ENCODE measurements at places on chromosomes 12 and 14.

DNA sequence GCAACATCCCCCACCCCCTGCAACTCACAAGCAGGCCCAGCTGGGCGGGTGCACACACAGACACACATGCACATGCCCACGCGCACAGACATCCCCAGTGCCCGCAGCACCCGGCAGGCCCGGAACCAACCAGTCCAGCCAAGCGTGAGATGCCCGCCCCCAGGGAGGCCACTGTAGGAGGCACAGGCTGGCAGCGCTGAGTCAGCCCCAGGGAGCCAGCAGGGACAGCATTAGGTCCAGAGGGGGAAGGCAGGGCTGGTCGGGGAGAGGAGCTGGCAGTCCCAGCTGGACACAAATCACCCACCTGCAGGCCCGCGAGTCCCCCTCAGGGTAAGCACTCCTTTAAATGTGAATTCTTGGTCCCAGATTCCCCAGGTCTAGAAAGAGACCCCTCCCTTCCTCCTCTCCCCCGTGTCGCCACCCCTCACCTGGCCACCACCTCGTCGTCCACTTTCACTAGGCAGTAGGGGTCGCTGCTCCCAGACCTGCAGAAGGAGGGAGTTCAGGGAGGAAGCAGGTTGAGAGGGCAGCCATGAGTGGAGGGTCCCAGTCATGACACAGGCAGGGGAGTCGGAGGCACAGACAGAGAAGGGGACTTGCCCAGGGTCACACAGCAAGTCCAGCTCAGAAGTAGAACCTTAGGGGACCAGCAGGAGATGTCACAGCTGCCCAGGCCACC, 5.0 kb downstream of the RASAL1 start:
- DNase-seq: peak; percentile 23

GRCh38 chr12:86134561-86134960, 121.6 kb downstream of the MGAT4C start:
- DNase-seq: peak; percentile 28

DNA sequence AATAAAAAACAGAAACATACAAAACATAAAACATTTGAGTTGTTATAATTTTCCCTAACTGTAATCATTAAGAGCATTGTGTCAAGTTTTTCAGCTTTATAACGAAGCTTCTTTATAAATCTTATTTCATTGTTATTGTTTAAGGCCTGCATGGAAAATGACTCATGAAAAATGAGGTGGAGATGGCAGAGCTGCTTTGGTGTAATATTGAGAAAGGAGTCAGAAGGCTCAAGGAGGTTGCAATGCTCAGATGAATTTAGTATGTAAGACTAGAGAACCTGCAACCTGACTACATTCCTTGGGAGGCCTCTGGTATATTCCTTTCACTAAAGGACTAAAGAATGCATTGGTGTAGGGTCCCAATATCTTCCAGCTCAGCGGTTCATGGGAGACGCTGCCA, 61.5 kb downstream of the TMEM30B start:
- no peak for DNase-seq

GRCh38 chr12:129788506-129789084, 115.2 kb downstream of the TMEM132D start:
- DNase-seq: peak; percentile 41

GRCh38 chr14:65103150-65103760, 938 bp upstream of the MAX start:
- peak; percentile 35 for DNase-seq

DNA sequence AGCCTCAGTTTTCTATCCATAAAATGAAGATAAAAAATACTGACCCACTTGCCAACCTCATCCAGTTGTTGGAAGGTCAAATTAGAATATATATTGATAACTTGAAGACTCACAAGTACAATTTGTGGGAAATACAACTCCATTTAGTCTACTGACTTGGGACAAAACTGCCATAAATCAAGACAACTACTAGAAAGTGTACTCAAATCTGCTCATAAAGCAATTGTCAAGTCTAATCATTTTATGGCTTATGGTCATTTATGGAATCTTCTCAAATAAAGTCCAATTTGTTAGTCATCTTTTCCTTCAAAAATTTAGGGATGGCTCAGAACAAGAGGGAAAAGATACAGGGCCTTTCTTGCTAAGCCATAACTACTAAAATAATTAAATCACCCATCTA, 7.0 kb downstream of the BTG1 start:
- no peak for DNase-seq

- no peak for DNase-seq
Observed at GRCh38 chr12:1351926-1352325, 242.5 kb downstream of the FBXL14 start.

GRCh38 chr12:12266389-12266872, 413 bp downstream of the LRP6 start:
- DNase-seq: peak; percentile 38

DNA sequence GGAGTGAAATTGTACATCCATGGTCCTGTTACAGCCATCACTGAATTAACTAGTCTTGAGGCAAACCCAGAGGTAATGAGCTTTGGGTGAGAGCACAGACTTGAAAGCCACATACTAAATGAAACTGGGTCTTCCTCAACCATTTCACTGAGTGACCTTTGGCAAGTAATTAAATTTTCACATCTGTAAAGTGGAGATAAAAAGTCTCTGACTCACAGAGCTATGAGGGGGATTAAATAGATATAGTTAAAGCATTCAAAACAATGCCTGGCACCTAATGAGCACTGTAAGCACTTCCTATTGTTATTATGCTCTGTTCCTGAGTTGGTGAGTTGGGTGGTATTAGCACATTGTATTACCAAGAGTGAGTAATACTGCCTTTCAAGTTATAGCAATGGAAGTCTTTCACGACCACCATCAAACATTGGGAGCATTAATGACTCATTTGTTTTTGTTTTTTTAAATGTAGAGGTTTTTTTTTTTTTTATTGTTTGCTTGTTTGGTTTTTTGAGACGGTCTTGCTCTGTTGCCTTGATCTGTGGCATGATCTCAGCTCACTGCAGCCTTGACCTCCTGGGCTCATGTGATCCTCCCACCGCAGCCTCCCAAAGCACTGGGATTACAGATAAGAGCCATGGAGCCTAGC, 12.5 kb upstream of the STRN3 start:
- DNase-seq: no peak

DNA sequence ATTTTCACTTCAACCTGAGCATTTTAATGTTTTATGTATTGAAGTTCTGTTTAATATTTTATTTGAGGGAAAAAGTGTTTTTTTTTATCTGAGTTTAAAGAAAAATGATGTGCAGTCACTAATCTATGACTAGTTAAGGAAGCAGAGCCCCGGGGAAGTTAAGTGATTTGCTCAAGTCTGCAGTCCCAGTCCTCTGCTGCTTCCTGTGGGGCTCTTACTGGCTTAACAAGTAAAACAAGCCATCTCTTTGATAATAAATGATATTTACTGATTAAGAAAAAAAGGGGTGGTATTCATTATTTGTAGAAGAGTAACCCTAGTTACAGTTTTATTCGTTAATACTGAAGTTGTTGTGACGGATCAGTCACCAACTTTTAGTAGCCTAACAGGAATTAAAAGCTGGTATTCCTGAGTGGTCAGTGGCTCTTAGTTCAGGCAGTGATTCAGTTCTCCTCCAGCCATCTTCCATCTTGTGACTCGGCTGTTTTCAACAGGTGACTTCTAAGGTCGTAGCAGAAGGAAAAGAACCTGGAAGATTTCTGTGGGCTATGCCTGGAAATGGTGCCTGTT, 21.7 kb downstream of the BICDL1 start:
- DNase-seq: no peak

DNA sequence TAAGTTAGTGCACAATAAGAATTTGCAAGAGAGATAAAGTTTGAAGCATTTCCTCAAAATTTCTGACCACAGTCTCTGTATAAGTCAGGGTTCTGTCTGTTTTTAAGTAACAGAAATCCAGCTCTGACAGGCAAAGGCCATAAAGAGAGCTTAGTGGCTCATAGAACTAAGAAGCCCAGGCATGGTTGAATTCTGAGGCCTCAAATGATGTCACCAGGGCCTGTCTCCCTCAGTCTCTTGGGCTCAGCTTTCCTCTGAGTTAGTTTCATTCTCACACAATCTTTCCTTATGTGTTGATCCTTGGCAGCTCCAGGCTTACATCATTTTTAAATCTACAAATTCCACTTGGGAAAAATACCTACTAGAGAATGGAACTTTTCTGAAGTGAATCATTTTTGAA, 173.4 kb upstream of the ATP2B1 start:
- no peak for DNase-seq

DNA sequence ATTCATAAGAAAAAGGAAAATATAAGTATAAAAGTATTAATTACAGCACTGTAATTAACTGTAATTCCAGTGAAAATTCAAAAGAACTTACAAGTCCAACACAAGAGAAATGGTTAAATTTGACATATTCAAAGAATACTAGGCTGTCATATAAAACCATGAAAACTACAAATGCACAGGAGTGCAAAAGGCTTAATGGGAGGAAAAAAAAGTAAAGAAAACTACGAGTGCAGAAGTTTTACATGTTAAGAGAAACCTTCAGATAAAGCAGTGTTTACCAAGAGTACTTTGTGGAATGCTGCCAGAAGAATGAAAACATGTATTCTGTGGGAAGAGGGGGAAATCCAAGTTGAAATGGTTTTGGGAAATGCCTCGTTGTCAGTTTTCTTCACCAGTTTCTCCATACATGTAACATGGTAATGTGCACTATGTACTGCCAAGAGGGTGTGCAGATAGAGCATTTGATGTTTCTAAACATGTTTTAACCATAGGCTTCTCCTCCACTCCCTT, 9.1 kb downstream of the HEATR5A start:
- no peak for DNase-seq

DNA sequence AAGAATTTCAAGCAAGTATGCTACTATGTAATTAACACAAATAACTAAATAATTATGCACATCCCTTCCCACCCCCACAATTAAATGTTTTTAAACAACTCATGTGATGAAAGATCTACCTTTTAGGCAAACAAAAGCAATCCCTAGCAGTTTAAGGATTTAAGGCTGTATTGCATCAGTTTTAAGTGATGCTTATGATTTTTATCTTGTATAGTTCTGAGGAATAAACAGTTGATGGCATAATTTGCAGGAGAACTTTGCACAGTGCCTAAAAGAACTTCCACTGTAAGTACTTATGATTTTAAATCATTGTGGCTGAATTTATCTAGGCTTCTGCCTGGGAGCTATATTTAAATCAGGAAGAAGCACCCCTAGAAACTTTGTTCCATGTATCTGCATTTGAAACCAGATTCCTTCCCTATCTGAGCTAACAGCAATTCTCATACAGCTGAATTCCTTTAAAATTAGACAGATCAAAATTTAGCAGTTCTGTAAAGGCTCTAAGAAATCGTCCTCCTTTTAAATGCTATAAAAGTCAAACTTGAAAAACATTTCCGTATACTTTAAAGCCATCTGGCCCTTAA, 388.6 kb downstream of the BCAT1 start:
- no peak for DNase-seq

DNA sequence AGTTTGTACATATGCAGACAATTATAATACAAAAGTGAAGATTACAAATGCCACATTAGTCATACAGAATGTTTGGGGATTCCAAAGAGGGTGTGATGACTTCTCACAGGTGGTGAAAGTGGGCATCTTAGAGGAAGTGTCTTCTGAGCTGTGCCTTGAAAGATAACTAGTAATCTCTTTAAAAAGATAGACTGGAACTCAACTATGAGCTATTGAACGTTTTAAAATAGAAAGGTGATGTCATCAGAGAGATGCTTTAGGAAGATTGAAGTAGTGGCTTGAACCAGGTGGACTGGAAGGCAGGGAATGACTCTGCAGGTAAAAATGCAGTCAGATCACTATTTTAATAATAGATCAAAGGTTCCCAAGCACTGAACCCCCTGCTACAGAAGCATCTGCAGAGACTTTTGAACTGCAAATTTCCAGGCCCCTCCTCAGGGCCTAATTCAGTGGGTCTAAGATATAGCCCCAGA, 50.3 kb downstream of the SYT1 start:
- DNase-seq: no peak

- peak; percentile 78 for DNase-seq
Observed at GRCh38 chr14:64704143-64704742, at the start of gene PLEKHG3. TSS of gene PLEKHG3 (plus strand) at chr14:64704424. CDS start at chr14:64727632, 23,208 bp downstream.

DNA sequence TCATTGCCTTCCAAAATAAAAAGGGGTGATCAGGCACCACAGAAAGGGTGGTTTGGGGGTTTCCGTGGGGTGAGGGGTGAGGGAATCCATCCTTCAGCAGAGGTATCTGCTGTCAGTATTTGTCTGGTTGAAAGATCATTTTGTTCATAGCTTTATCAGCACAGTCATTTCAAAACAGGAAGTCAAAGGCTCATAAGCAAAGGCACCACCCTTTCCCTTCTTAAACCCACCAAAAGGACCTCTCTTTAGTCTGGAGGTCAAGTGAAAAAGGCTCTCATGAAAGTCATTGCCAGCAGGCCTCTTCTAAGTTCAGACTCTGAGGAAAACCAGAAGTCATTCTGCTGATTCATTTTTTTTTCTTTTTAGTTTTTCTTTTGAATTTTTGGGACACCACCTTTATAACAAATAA, 6.2 kb downstream of the CHST11 start:
- no peak for DNase-seq

DNA sequence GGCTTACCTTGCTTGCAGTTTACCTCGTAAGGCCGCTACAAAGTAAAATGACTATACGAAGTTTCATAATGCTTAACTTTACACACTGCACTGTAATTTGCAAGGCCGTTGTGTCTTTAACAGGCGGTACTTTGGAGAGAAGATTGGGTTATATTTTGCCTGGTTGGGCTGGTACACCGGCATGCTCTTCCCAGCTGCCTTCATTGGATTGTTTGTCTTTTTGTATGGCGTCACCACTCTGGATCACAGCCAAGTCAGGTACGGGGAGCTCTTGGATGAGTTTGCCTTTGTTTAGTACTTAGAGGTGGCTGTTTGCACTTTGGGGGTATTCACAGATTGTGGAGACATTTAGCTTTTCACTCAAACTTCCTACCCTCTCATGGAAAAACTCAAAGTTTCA, 167.8 kb downstream of the SLC5A8 start:
- no peak for DNase-seq

- no peak for DNase-seq
Observed at GRCh38 chr12:3326850-3327780, 163.9 kb upstream of the PRMT8 start.

- no peak for DNase-seq
Observed at GRCh38 chr14:105490267-105490571, 827 bp upstream of the TEDC1 start.

GRCh38 chr14:37643701-37644100, 48.3 kb downstream of the TTC6 start:
- DNase-seq: no peak

- no peak for DNase-seq
Observed at GRCh38 chr12:41452838-41453407, 264.8 kb downstream of the PDZRN4 start.

DNA sequence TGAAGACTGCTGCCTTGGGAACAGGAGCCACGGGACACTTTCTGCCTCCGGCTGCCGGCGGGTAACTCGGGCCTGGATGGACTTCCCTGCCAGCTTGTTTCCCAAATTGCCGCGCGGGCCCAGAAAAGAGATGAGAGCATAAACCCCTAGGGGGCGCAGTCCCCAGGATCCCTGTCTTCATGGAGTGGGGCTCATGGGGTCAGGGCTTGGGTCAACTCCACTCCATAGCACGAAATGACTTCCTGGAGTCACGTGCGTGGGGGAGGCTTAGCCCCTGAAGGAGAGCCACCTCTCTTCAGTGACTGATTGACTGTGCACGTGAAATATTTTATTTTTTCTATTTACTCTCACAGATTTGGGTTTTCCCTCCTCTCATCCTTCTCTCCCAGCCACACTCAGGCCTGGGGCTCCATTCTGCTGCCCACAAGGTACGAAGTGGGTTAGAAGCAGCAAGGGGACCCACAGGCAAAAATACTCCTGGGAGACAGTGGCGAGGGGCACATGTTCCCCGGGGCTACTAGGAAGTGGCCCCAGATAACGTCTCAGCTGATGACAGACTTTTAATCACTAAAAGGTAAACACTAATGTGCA, 10.0 kb downstream of the PGF start:
- DNase-seq: no peak

- DNase-seq: no peak
Observed at GRCh38 chr14:73661872-73662271, 17.1 kb downstream of the DNAL1 start.

All from RKO (cell line).